Activated CD4-positive, alpha-beta T cell treated with anti-CD3 and anti-CD28 coated beads for 24 hours (primary cell): ENCODE measurements at places on chromosomes 11 and 22.

- no peak for DNase-seq
Measured at GRCh38 chr22:29009148-29009547, 52.5 kb downstream of the C22orf31 start.

GRCh38 chr11:90204832-90205646 lies 17.8 kb downstream of the CHORDC1 start:
- DNase-seq, result no peak

GRCh38 chr11:63710476-63711217 lies 29.3 kb downstream of the RTN3 start:
- no peak for DNase-seq

DNA sequence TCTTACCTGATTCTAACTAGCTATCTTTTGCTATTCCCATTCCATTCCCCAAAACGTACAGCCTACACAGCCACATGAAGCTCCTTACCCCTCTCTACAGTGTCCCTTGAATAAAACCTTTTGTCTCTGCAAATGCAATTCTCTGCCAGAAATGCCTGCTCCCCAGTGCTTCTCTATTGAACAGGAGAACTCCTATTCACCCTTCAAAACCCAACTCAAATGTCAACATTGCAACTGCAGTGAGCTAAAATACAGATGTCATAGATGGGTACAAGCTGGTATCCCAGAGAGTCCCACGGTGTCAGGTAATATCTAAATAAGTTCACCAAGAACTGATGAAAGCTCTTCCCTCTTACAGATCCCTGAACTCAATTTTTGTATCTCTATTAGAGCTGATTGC lies 421.7 kb downstream of the INSC start:
- no peak for DNase-seq

DNA sequence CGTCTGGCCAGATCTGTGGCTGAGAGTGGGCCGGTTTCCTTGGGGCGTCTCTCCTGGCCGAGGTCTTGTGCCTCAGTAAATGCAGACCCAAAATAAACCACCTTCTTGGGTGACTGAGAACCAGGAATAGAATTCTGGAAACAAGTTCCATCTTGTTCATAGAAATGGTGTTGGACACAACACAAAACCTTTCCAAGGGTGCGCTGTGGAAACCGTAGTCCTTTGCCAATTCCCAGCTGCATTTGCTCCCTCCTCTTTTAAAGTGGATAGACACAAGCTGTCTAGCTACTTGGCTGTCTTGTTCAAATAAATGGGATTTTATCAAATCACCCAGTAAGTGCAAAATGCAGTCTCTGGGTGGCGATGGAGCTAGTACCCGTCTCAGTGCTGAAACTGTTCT lies 300.2 kb downstream of the SHANK2 start:
- DNase-seq, result no peak

DNA sequence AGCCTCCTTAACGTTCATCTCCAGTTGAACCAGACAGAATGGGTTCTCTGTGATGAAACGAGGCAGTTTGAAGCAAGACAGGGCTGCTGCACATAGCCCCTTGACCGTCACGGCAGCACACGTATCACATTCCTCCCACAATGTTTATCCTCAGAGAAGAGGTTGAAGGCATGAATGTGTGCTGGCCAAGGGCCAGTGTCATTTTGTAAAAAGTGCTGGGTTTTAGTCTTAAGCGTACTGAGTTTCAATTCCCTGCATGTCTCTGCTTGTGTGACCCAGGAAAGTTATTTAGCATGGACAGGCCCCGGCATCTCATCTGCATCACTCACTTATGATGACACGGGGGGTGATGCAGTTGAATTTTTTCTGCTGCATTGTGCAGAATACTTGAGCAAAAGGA lies 31.6 kb downstream of the TTC12 start:
- no peak for DNase-seq

DNA sequence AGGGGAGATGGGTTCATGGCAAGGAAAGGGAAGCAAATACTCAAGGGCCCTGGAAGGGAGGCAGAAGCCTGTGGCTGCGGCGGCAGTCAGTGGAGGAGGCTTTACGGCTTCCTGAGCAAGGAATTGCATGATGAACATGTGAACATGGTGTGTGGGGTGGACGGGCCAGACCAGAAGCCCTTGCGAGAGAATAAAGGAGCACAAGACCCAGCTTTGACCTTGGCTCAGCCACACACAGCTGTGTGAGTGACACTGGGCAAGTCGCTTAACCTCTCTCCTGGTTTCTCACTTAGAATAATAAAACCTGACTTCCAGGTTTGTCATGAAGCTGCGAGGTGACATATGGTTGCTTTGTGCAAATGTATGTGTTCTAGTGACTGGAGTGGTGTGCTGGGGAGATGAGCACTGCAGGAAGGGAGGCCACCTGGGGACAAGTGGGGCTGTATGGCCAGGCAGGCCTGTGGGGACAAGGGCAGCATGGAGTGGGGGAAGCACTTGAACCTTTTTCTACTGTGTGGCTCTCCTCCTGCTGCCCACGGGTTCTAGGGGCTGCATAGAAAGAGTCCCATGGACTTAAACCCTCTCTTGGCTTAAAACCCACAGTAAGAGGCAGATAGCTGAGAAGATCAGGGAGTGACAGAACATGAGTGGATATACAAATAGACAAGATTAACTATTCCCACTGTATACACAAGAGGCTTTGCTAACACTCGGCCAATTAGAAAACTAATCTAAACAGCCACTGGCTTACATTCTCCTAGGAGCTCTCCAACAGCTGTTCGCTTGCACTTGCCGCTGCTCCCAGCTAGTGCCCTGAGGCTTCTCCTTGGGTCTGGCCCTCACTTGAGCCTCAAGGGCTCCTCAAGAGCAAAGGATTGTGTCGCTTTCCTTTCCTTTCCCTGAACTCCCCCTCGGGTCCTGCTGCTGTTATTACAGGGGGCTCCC lies 67.3 kb upstream of the CDON start:
- DNase-seq, result no peak

DNA sequence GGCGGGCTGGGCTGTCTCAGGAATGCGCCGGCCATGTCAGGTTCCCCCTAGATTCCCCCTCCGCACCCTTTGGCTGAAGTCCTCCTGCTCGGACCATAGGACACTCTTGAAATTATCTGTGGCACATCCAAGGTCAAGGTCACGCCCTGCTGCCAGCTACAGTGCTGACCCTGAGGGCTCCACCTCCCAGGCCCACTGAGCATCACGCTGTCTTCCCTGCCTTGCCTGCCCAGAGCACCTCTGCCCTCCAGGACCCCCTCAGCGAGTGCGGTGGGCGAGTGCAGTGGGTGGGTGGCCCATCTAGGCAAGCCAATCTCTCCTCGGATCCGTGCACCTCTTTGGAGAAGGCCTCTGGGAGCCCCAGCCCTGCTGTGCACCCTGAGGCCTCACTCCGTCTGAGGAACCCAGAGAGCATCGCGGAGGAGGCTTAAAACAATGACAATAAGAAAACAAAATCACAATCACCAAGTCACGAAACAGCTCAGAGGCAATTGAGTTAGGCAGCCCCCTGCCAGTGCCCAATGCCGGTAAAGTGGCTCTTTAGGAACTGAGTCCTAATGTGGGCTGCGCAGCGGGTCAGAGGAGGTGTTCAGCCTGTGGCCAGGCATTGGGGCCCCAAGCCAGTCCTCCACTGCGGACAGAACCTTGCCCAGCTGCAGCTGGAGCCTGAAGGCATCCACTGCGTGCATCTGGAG lies 26.5 kb upstream of the CCDC188 start:
- no peak for DNase-seq

DNA sequence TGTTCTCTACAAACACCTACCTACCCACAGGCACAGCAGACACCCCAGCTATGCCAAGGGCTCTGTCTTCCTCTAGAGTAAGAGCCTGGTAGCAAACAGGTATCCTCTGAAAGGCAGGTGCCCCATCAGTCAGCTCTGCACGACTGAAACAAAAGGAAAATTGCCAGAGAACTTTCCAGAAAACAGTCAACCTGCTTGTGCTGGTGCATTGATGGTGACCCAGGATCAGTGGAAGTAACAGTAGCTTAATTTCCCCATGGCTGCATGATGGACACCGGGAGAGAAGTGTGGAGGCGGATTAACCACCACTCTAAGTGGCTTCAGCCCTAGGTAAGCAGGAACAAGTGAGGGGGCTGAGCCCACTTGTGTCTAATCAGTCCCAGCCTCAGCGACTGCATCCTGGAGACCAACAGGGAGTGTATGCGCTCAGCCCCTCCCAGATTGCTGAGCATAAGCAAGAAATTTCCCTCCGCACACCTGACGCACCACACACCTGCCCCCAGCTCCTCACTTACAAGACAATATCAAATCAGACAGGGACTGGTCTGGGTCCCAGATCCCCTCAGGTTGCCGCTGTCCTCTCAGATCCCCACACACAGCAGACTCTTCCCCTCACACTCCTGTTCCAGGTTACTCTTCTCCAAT lies 70.7 kb upstream of the IGLL5 start:
- no peak for DNase-seq

DNA sequence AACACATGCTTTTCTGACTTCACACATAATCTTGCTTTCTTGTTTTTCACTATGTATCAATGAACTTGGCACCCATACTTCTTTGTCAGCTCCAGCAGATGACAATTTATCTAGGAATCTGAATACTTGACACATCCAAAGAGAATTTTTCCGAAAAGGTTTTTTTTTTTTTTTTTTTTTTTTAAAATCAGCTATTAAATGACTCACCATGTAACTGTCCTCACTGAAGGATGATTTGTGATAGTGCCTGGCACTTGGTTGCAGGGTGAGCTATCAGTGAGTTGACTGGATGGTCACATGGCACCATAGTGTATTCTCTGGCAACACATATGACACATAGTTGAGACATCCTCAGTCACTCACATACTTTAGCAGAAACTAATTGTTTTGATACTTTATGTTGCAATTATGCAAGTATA lies 133.4 kb upstream of the E2F8 start:
- no peak for DNase-seq

- no peak for DNase-seq
Measured at GRCh38 chr11:70760416-70761020, 362.2 kb downstream of the CTTN start.

GRCh38 chr11:114026355-114026754 lies 33.2 kb upstream of the ZBTB16 start:
- no peak for DNase-seq

DNA sequence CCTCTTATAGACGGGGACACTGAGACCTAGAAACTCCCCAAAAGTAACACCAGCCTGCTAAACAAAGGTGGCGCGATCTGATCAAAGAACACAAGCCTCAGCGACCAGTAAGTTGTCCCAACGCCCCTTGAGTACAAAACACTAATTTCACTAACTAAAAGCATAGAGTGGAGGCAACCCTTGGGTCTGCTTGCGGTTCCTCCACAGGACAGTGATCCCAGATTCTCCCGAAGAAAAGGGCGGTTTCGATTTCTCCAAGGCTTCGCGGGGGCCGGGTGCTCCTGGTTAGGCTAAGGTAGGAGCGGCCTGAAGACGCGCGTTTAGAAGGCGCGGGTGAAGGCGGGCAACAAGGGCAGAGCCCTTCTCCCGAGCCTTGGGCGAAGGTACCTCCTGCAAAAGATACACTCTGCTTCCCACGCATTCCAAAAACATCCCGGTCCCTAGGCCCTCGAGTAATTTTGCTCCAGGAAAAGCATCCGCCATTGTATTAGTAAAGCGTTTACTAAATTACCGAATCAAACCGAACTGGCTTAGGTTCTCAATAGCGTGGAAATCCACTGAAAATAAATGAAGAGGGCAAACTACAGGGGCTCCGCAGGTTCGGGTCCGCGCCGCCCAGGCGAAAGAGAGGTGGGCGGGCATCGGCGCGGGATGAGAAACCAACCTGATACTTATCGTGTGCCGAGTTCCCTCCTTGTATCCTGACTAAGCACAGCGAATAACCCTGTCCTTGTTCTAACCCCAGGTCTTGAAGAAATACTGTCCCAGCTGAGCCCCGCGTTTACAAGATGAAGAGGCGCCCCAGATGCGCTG lies 2.0 kb downstream of the WT1 start:
- no peak for DNase-seq

- no peak for DNase-seq
Measured at GRCh38 chr11:130431801-130432200, 3.4 kb upstream of the ADAMTS8 start.

DNA sequence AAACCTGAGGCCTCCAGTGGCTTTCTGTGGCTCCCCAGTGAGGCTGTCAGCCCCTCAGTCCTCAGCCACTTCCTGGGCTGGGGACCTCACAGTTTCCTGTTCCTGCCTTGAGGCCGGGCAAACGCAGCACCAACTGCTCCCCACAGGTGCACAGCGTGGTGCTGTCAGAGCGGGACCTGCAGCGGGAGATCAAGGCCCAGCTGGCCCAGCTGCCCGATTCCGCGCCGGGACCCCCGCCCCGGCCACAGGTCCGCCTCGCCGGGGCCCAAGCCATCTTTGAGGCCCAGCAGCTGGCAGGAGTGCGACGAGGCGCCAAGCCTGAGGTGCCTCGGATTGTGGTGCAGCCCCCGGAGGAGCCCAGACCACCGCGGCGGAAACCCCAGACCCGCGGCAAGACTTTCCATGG lies 5.4 kb downstream of the TBC1D10C start:
- DNase-seq, result no peak

- DNase-seq, result no peak
Measured at GRCh38 chr11:108137212-108137611, 15.8 kb downstream of the ACAT1 start.

DNA sequence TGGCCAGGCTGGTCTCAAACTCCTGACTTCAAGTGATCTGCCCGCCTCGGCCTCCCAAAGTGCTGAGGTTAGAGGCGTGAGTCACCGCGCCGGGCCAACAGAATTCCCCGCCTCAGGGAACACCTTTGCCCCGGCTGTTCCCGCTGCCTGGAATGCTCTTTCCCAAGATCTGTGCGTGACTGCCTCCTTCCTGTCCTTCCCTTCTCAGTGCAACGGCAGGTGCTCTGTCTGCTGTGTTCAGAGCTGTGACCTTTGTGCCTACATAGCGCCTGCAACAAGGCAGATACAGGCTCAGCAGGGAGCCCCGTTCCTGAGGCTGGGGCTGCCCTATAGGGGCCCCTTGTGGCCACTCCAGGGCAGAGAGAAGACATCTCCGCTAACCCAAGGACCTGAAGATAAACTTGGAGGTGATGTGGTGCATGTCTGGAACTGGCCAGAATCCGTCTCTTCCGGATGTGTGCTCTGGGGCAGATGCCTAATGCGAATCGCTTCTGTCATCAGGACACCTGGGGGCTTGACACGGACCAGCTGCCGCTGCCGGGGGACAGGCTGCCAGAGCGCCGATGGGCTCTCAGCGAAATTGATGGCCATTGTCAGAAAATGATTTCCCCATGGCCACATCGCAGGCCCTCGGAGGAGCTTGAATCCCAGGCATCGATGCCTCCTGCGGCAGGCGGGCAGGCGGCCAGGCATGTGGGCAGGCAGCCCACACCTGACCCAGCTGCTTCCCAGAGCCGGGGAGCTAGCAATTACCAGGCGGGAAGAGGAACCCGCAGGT lies 43.5 kb upstream of the TCF20 start:
- DNase-seq, result no peak

DNA sequence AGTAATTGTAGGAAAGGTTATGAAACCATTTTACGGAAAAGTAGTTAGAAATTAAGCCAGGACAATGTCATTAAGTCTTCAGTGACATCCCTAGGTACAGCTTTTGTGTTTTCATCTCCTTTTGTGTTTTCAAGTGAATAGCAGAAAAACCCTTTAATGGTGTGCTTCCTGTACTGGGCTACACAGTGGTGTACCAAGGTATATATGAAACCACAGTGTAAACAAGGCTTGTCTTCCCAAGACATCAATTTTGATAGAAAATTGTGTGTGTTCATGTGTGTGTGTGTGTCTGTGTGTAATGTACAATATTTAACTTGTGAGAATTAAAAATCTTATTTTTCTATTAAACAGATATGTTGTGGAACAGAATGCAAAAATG lies 8.9 kb downstream of the MRPL17 start:
- no peak for DNase-seq

- no peak for DNase-seq
Measured at GRCh38 chr11:102407901-102408300, 44.7 kb downstream of the TMEM123 start.

GRCh38 chr11:13440100-13440855 lies 22.7 kb downstream of the BTBD10 start:
- DNase-seq, result no peak
